ENCODE measurements at places on chromosomes 4 and X.
A peak's percentile ranks its signal among the peaks of the same experiment; 100 is the strongest.

GRCh38 chr4:184424993-184425758 lies 49.2 kb downstream of the IRF2 start:
- no peak for DNase-seq

DNA sequence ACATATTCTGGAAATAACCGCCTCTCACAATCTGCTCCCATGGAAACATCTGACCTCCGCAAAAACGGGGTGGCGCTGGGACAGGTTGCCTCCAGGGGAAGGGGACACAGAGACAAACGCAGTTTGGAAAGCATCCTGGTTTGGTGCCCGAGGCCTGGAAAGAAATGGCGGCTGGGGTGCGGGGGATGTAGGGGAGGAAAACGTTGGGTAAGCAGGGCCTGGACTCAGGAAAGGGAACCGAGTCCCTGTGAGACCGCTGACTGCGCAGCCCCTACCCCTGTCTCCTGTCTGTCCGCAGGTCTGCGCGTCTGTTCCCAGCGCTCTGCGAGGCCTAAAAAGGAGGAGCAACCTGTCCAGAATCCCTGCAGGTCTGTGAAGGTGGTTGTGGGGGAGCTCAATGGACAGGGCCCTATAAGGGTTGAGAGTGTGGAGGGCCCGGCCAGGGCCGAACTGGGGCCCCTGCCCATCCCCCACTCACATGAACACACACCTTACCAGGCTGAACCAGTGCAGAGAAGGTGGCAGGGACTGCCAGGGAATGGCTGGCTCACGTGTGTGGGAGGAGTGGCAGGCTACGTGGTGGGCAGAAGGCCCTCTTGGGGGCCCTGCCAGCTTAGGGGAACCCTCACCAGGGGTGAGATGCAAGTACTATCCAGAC lies 672 bp downstream of the TCEAL3 start:
- DNase-seq, result peak; percentile 3

GRCh38 chr4:25608644-25609043 lies 47.0 kb upstream of the SLC34A2 start:
- DNase-seq, result no peak

- DNase-seq, result no peak
Observed at GRCh38 chr4:115781528-115782146, 668.2 kb upstream of the NDST4 start.

- no peak for DNase-seq
Observed at GRCh38 chr4:1105662-1106061, 7.7 kb downstream of the RNF212 start.
